ENCODE measurements at places on chromosomes 2 and 18.

DNA sequence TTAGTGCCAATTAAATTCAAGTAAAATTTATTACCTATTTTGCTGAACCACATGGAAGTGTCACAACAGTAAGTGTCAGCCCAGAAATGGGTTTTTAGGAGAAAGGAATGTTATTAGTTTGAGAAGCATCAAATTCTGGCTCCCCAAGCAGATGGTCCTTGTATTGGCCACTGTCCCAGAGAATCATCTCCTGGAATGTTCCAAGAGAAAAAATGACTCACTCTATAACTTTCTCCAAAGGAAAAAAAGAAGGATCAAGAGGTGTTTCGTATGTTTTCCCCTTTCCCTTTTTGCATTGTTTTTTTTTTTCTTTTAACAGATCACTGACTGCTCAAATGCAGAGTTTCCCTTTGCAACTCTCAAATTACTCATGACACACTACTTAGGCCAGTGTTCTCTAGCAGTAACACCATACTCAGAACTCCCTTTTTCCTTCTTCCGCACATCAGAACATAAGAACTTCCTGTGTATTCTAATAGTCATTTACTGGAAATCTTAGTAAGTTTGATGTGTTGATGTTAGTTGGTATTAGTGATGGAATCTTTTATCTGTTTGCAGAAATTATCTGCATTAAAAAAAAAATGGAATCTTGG is 390.3 kb downstream of the GPD2 start:
- DNase-seq = no peak

- no peak for DNase-seq
Observed at GRCh38 chr2:227447606-227448005, 24.4 kb upstream of the AGFG1 start.

- no peak for DNase-seq
Observed at GRCh38 chr2:187224989-187225388, 223.1 kb downstream of the CALCRL start.

DNA sequence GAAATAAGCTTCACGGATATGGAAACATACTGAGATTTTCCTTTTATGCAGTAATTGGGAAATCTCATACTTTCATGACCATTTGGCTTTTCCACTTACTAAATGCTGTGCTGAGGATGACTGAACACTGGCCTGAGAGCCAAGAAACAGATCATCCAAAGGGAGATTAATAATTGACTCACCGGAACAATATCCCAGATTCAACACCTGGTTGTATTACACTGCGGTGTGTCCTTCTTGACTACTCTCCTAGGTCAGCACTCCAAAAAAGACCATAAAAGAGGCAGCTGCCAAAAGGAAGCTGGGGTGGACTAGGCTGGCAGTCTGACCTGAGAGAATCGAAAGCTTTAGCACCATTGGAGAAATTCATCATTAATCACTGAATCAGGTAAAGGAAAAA is 469.1 kb downstream of the CBLN2 start:
- DNase-seq = no peak

GRCh38 chr2:219748671-219749570 is 121.5 kb downstream of the SLC4A3 start:
- DNase-seq = no peak

DNA sequence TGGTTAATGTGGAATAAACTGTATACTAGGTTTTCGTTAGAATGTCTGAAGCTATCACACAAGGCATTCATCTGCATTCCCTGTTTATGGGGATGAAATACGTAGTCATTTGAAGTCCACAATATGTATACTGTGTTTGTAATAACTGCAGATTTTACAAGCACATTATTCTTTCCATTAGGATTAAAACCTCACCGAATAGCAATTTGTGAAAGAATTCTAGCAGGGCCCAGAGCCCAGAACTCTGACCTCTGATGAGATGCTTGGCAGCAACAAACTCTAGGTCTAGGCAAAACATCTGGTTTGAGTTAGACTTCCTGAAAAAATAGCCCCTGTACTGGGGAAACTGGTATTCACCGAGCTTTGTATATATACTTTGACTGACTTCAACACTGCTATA is 158.2 kb downstream of the SRBD1 start:
- peak; percentile 76 for DNase-seq

- no peak for DNase-seq
Observed at GRCh38 chr2:44787663-44788062, 153.8 kb upstream of the SIX3 start.

GRCh38 chr18:31825772-31826171 is 65.1 kb upstream of the SLC25A52 start:
- no peak for DNase-seq

DNA sequence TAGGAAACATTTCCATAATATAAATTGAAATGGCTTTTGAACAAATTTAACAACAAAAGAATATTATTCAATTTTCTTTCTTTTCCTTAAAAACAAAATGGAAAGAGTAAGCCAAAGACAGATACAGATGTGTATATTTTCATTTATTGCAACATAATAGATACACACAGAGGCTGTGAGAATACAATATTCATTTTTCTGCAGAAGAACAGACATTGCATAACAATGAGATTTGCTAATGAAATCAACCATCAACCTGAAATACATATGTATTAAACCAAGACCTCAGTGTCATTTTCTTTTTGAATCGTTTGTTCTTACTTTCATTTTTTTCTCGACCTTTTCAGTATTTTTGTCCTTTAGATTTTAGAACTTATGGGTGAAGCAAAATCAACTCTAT is 95.1 kb downstream of the BAZ2B start:
- no peak for DNase-seq

DNA sequence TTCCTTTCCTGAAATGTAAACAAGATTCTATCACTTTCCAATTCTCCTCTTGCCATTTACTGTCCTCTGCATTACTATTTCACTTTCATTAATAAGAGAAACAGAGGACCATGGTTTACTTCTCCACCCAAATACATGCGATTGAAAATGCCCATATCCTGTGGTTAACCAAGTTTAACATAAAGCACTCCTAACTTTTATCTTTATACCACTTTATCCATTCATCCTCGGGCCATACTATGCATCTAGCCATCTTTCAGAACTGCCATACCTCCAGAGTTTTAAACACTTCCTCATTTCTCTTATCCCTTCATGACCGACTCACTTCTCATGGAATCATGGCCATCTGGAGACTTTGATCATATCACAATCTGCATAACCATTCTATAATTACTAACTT is 1182.3 kb downstream of the CNTNAP5 start:
- DNase-seq = no peak

DNA sequence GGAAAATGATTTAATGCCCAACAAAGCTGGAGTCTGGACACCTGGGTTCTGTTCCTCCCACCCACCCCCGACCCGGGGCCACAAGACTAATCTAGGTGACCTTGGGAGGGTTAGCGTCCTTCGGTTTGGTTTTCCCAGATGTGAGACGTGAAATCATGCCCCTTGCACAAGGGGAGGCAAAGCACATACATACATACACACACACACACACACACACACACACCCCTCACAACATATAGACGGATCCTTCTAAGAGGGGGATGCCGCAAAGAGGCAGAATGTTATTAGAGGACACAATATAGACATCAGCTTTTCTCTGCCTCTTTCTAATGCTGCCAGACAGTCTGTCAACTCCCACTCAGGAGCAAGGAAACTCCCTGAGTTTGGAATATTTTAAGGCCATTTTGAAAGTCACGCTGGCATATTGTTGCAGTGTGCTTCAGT is 616 bp upstream of the RBMS1 start:
- peak; percentile 59 for DNase-seq

DNA sequence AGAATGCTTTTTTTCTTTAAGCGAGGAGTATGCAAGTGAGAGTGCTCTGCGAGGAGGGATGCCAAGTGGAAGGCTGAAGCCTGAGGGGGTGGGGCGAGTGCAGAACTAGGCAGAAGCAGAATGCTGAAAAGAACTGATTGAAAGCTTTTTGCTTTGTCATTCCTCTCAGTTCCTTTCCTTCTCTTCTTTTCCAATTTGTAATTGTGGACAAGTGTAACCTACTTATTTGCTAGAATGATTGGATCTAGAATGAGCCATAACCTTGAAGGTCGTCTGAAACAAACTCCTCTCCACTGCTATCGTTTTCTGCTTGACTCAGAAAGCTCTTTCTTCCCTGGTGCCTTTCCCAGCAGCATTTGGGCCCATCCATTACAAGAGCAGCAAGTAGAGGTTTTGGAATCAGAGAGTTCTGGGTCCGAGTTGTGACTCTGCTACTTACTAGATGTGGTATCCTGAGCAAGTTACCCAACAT is 115.3 kb downstream of the METTL8 start:
- no peak for DNase-seq

DNA sequence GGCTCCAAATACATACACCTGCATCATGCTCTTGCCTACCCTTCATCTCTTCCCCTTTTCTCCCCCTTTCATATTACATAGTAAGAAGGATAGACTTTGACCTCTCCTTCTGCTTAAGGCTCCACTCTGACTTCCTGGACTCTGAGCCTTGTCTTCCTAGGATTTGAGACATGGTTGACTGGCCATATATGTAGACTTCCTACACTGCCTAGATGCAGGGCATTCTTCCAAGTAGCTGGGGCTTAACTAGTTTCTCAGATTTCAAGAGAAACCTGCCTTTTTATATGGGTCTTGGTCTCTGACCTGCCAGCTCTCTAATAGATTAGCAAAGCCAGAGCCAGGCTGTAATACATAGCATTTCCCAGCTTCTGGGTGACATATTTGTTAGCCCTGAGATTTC is 35.4 kb upstream of the CYP26B1 start:
- peak; percentile 14 for DNase-seq

- no peak for DNase-seq
Observed at GRCh38 chr2:18500333-18500732, 60.1 kb downstream of the RDH14 start.

- no peak for DNase-seq
Observed at GRCh38 chr2:25992556-25992955, 10.3 kb upstream of the KIF3C start.

DNA sequence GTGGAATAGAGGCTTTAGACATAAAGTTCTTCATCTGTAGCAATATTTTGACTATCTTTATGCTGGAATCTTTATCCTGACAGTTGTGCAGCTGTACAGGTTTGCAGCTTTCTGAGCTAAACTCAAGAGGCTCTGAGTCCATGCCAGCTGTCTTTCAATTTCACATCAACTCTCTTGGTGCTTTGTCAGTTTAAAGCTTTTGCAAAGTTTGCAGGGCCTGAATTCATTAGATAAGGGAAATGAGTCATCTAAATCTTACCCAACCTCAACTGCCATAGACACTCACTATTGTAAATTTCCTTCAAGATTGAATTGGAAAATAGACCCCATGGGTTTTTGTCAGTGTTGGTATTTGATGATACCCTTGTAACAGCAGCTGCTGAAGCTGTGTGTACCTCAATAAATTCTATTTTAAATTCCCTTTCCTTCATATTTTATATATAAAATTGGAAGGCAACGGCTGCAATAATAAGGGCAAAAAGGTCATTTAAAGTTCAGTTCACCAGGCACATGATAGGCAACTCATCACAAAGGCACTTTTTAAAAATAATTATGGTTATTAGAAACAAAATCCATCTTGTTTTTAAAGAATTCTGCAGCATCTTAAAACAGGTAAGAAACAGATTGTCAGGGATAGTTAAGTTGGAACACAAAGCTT is 169.9 kb upstream of the SLC39A10 start:
- DNase-seq = peak; percentile 31

- DNase-seq = no peak
Observed at GRCh38 chr18:23591011-23591410, 4.7 kb upstream of the NPC1 start.

DNA sequence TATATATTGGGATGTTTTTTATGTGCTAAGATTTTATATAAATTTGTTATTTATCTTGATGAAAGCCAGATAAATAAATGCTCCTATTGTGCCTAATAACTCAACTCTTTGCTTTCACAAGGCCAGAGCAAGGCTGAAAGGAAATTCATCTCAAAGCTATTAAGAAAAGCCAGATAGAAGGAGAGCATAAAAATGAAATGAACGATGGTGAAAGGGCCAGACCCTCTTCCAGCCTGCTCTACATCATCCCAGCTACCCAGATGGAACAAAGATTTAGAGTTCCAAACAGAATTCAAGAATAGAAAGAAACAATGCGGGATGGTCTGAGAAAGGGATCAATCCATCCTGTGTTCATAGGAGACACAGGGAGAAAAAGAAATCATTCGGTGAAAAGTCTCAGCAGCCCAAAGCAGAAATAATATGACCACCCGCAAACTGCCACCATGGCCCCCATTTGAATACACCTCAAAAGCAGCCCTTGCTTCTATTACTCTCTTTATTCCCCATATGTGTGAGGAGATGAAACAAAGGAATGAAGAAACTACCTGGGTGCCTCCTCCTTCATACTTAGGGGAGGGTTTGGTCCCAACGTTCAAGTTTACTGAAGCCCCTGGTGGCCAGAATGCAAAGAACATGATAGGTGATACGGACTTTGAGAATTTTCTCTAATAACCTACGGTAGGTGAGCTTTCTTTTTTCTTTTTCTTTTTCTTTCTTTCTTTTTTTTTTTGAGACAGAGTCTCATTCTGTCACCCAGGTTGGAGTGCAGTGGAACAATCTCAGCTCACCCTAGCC is 110.1 kb upstream of the FBXO11 start:
- no peak for DNase-seq

DNA sequence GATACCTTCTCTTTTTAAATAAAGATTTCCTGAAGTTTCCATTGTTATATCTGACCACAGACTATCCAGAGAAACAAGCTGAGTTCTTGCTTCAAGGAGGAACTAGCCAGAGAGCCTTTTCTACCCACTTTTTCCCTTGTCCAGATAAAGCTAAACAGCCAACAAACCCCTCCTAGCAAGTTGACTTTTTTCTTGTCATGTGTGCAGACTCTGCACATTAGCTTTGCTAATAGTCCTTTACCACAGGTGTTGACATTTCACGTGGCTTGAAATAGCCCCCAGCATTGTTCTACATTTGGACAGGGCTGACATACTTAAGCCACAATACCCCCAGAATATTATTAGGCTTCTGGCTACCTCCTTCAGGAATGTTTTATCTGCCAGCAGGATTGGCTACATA is 40.7 kb downstream of the PCBP1 start:
- DNase-seq = peak; percentile 29

DNA sequence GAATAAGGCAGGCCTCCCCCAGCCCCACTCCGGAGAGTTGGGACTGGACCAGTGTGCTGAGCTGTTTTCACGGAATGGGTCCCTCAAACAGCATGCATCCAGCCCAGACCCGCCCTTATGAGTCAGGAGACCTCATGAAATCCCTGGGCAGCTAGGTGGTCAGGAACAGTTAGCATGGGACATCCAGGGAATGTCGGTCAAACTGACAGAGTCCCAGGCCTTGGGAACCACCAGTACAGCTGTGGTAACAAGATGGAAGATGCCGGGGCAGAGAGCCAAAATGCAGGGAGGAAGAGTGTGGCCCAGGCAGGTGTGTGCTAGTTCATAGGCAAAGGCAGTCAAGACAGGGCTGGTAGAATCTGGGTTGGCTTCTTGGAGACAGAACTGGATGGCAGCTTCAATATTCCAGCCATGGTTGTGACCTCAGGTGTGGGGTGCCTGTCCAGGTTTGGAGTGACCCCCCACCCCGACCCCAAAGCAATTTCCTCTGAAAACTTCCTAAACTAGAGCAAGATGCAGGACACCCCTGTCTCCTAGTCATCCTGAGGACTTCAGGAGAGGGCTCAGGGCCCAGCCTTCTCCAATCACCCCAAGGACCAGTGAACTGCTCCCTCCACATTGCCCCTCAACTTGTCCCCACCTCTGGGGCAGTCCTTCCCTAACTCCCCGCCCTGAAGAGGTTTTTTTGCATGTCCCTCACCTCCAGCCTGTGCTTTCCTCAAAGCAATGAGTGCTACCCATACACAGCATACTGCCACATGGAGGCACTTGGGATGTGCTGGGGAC is 46.5 kb downstream of the KCNIP3 start:
- no peak for DNase-seq

- no peak for DNase-seq
Observed at GRCh38 chr2:121791801-121792221, 36.4 kb downstream of the TSN start.

Data from stomach (tissue), 19 donors.